ENCODE measurements at places on chromosomes 6 and 20.

DNA sequence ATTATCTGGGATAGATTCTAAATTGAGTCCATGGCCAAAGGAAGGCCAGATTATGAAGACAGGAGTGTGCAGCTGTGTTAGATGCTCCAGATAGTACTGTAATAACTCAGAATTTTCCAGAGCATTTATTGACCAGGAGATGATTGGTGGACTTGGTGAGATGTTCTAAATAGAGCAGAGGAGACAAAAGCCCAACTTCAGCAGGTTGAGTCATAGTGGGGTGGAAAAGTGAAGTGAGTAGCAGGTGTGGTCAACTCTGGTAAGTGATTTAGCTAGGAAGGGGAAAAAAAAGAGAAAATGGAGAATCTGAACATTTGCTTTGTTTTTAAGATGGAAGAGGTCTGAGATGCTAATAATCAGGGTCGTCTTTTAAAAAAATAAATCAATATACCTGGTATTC is 227.4 kb downstream of the TMEM200A start:
- DNase-seq = no peak

GRCh38 chr6:109527989-109528388 is 45.0 kb upstream of the ZBTB24 start:
- peak; percentile 34 for DNase-seq

GRCh38 chr20:62576815-62577489 is 65.4 kb upstream of the SLCO4A1 start:
- no peak for DNase-seq

DNA sequence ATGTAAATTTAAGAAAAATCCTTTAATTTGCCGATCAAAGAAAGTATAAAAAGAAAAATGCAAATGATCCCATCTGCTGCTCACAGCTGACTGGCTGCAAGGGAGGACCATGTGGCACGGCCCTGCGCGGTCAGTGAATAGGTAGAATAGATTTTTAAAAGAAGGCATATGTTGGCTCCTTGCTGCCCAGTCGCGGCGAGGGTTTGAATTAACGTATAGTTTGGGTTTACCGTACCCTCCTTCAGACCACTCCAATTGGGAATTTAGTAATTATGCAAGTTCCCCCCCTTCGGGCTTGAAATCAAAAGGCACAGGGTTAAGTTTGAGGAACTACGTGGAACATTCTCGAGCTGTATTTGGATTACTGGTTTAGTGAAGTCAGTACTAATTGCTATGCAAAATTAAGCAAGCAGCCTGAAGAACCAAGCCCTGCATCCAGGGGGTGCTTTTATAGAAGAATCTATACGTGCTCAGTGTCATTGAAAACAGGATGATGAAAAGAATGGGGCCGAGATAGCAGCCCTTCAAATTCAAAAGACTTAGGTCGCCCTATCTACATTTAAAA is 1.1 kb upstream of the BEND3 start:
- DNase-seq = peak; percentile 71

- DNase-seq = no peak
Observed at GRCh38 chr6:131980791-131981623, 29.8 kb upstream of the CCN2 start.

DNA sequence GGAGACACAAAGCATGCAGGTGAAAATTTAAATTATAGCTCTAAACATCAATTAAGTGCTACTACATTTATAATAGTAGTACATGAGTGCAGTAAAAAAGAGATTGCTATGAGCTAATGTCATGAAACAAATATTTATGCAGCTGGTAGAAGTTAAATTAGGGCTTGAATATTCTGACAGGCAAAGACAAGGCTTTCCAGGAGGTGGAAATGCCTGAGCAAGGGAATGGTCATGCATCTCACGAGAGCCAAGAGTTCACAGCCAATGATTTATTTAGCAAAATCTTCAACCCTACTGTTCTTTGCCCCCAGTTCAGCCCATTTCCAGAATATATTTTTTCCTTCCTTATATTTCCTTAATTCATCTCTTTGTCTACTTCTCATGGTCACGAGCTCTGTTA is 128.9 kb downstream of the HIVEP2 start:
- no peak for DNase-seq

DNA sequence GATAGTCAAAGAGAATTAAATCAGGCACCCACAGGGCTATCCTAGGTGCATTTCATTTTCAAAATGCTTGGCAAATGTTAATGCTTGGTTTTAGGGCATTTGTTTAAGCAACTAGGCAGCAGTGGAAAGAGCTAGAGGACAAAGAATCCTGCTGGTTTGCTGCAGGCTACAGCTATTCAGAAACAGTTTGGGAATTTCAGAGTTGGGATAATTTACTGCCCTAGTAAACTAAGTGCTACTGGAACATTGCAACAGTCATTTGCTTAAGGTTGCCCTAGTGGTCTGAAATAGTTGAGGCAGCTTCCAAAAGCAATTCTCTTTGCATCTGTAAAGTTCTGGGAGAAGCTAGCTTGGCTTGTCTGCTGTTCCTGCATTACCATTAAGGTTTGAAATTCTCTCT is 312.7 kb downstream of the LAMA2 start:
- no peak for DNase-seq

GRCh38 chr20:25032065-25032477 is 25.9 kb downstream of the ACSS1 start:
- DNase-seq = no peak

DNA sequence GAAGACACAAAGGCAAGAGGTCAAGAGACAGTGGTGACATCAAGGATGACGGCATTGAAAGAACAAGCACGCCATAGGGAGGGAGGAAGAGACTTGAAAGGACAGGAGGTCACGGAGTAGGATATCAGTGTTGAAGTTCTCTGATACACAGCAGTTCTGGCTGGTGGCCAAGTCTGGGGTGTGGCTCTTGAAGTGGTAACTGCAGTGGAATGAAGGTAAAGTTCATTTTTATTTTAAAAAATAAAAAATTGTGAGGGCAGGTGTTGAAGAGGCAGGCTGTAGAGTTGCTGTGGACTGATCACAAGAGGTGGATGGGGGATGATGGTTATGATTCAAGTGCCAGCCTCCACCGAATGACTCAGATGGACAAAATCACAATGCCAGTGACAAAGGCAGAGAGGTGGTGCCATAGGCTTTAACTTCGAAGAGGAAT is 53.2 kb upstream of the BMP2 start:
- no peak for DNase-seq

GRCh38 chr6:134406311-134406710 is 88.4 kb upstream of the SGK1 start:
- DNase-seq = no peak

DNA sequence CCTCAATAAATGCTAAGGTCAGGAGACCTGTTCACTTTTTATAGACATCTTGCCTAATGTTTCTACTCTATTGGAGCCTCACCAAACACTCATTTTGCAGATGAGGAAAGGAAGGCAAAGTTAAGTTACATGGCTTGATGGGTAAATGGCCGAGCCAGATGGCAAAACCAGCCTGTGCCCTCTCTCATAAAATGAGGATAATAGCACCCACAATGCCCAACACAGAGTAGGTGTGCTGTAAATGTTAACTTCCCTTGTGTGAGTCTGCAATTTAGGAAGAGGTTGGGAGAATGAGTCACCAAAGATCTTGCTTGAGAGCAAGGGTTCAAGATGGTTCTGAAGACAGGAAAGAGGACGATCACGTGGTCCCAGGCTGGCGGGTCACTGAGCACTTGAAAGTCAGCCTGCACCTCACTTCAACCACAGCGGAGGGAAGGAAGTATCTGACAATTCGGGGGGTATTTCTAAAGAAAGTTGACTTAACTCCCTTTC is 3.3 kb downstream of the KCNK5 start:
- DNase-seq = no peak

- DNase-seq = peak; percentile 55
Observed at GRCh38 chr6:56708810-56709597, 66.3 kb upstream of the DST start.

- DNase-seq = peak; percentile 70
Observed at GRCh38 chr20:9407805-9408421, 106.5 kb upstream of the LAMP5 start.

DNA sequence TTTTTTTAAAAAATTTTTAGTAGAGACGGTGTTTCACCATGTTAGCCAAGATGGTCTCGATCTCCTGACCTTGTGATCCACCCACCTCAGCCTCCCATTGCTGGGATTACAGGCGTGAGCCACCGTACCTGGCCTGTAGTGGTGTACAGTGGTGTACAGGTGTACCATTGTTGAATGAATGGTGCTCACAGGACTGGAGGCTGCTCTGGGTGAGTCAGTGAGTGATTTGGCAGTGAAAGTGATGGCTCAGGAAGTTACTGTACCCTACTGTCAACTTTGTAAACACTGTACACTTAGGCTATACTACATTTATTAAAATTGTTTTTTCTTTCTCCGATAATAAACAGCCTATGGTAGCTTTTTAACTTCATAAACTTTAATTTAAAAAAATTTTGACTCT is 122.8 kb upstream of the EEF1E1 start:
- no peak for DNase-seq

DNA sequence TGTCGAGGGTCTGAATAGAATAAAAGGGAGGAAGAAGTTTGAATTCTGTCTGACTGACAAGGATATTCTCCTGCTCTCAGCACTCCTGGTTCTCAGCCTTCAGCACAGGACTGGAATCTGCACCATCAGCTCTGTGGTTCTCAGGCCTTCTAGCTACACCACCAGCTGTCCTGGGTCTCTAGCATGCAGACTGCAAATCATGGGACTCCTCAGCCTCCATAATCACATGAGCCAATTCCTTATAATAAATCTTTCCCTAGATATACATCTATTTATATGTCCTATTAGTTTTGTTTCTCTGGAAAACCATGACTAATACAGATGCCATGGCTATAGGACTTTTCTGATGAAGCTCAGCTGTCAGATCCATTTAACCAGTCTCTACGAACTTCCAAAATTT is 132.8 kb upstream of the ECI2 start:
- DNase-seq = no peak

GRCh38 chr6:52136934-52137467 is 49.2 kb upstream of the IL17A start:
- no peak for DNase-seq

DNA sequence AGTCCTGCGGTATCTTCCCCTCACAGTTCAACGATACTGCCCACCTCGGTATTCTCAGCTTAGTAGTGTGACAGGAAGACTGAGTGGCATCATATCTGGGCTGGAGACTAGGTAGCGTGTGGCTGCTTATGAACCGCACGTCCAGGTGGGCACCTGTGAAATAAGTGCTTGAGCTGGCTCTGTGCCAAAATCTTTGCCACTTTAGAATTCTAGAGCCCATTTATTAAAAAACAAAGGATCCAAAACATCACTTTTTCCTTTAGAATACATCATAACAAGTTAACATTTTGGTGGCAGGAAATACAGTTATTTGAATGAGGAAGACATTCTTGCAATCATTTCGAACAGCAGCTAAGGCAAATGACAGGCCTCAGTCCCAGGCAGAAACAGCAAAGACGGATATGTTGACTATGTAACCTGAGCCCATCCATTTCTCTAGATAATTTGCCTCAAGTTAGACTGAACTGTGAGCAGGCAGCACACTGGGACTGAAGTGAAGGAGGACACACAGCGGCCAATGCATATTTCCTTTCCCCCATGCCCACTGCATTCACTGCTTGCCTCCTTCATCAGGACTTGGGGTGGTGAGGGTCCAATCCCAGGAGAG is 136.6 kb downstream of the GMDS start:
- peak; percentile 69 for DNase-seq

DNA sequence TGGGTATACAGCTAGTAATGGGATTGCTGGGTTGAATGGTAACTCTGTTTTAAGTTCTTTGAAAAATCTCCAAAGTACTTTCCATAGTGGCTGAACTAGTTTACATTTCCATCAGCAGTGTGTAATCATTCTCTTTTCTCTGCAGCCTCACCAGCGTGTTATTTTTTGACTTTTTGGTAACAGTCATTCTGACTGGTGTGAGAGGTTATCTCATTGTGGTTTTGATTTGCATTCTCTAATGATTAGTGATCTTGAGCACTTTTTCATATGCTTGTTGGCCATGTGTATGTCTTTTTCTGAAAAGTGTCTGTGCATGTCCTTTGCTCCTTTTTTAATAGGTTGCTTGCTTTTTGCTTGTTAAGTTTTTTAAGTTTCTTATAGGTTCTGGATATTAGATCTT is 194.2 kb upstream of the PHACTR1 start:
- DNase-seq = no peak

GRCh38 chr6:101543796-101544195 is 150.3 kb downstream of the GRIK2 start:
- DNase-seq = no peak

DNA sequence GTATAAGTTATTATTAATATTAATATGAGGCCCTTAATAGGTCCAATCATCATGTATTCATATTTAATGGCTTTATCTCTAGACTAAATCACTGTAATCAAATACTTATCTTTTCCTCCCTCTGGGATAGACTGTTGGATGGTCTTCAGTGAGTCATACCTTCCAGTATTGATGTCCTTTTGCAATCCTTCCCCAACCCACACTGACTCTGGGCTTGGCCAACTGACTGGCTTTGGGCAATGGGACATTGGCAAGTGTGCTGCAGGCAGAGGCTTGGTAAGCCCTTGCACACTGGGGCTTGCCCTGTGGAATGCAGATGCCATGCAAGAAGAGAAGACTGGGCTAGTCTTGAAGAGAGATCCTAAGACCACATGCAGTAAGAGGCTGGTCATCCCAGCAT is 136.6 kb downstream of the CCDC170 start:
- no peak for DNase-seq

DNA sequence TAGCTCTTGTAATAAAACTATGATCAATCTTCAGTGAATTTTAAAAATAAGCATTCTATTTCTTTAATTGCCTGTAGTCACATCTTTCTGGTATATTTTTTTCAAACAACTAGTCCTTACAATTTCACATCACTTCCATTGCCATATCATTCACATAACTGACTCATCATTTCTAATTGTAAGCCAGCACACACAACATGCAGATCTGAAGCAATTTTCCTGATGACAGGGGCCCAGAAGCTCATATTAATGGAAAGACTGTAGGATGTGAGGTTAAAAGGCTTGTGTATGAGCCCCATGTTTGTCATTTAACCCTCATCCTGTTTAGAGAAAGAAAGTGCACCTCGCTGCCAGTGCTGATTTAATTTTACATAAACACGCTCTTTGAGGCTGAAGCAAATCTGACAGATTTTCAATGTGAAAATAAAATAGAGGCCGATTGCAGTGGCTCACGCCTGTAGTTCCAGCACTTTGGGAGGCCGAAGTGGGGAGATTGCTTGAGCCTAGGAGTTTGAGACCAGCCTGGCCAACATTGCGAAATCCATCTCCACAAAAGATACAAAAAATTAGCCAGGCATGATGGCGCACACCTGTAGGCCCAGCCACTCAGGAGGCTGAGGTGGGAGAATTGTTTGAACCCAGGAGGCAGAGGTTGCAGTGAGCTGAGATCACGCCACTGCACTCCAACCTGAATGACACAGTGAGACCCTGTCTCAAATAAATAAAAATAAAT is 40.1 kb upstream of the LTV1 start:
- DNase-seq = no peak

GRCh38 chr20:58753922-58754551 is 61.4 kb downstream of the NPEPL1 start:
- no peak for DNase-seq

GRCh38 chr6:10417681-10418104 is 2.8 kb upstream of the TFAP2A start:
- DNase-seq = no peak

DNA sequence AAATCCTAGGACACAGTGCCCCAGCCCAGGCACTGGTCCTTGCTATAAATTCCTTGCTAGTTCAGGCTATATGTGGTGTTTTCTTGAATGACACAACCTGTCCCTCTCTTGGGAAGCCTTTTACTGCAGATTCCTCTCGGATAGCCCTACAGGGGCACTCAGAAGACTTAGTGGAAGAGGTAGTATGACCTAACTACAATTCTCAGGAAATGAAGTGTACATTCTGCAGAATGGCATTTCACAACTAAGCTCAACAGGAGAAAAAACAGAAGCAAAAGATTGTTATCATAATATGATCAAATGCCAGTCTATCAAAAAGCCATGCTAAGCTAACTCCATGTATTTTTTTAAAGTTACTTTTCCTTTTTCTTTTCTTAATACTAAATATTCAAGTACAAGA is 66.3 kb upstream of the FBXL4 start:
- no peak for DNase-seq

Measured in SK-N-DZ (cell line).